CD4-positive, alpha-beta T cell treated with Interleukin-4 for 1 hour (primary cell): ENCODE measurements at places on chromosomes 2 and 18.

GRCh38 chr2:216925636-216926366 lies 65.9 kb upstream of the TNP1 start:
- DNase-seq = no peak

GRCh38 chr2:113274432-113274831 lies 4.3 kb downstream of the PAX8 start:
- DNase-seq = no peak

DNA sequence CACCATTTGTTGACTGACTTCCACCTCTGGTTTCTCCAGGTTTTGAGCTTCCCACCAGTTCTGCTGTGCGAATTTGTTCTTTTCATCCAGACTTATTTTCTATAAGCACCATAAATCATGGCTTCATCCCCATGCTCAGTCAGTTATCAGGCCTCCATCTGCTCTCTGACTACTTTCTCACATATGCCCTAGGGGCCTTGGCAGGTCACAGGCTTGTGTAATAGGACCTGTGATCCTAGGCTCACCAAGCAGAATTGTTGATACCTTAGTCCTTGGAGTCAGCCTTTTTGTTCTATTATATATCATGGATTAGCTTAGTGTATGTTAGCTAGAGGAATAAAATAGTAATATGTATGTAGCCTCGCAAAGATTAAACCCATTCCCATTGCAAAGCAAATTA lies 284.2 kb upstream of the TANK start:
- DNase-seq = no peak

DNA sequence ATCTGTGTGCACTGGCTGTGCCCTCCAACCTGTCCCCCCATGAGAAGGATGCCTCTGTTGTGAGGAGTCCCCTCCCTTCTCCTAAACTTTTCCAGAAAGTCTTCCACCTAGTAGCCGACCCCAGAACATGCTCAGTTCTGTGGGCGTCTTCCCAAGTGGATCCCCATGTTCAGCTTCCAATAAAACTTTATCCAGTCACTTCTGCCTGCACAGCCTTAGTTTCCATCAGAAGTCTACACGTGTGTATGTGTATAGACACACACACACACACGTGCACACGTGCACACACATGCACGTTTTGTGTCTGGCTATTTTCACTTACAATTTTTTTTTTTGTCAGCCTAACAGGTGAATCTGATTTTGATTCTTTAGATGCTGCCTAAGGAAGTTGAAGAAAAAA lies 115.1 kb downstream of the RTP5 start:
- no peak for DNase-seq

GRCh38 chr18:79429785-79430281 lies 34.1 kb downstream of the NFATC1 start:
- DNase-seq = no peak

DNA sequence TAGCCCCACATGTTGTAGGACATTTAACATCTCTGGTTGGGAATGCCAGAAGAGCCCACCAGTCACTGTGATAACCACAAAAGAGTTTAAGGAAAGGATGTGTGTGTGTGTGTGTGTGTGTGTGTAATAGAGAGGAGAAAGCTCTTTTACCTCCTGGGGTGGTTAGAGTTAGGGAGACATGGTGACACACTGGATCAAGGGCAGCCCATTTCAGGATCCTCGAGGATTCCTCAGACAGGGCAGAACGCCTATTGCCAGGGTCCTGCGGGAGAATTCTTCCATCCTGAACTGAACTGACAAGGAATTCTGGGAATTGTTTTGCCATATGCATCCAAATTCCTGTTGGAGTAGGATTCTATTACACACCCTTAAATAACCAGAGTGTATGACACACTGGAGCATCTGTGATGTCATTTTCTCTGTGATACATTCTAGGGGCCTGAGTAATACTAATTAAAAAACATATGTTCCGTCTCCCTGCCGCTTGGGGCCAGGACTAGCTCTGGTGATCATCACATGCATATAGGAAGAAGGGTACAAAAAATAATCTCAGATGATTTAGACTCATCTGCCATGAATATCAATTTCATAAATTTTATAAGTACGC lies 156.4 kb upstream of the MMADHC start:
- no peak for DNase-seq
